ENCODE measurements at places on chromosomes 2 and 18.

DNA sequence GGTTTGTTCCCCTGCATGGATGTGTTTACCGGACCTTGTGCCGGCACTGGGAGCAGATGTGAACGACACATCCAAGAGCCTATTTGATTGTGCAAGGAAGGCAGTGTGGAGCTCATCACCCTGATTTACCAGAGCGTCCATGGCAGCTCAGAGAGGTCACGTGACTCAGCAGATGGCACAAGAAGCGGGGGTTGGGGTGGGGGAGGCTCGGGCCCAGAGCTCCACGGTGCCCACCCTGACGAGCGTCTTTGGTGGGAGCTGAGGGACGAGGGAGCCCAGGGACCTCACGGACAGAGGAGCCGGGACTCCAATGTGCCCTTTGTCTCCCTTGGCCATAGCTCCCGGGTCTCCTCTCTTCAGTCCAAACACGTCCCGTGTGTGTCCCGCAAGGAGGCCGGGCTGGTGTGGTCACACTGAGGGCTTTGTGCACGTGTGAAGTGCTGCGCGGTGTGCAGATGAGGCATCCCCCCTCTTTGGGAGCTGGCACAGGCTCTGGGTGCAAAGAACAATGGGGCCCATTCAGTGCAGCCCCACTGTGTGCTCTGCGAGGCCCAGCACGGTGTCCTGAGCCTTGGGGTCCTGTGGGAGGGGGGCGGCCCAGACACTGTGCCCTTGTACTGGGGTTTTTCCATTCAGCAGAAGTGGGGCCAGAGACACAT, 15.5 kb downstream of the KCNIP3 start:
- no peak for DNase-seq

- no peak for DNase-seq
These were observed 51.3 kb upstream of the FOSL2 start for GRCh38 chr2:28341208-28341891.

GRCh38 chr2:205959521-205959920, 126.5 kb downstream of the INO80D start:
- no peak for DNase-seq

- DNase-seq = no peak
These were observed 6.0 kb upstream of the CRYBA2 start for GRCh38 chr2:218999021-218999880.

DNA sequence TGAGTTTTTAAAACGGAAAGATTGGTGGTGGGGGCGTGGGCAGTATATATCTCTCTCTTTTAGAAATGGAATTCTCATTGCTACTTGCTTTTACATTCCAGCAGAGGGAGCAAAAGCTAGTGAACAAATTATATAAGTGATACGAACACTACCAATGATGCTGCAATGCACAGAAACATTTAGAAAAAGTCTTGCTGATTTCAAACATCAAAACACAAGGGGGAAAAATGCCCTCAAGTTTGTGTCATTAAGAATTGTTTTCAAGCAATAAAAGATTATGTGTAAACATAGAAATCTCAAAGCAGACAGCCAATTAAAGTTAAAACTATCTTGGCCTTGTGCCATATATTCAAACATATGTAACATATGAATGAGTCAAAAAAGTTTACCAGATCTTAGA, 296.3 kb upstream of the KCNJ3 start:
- DNase-seq = no peak

DNA sequence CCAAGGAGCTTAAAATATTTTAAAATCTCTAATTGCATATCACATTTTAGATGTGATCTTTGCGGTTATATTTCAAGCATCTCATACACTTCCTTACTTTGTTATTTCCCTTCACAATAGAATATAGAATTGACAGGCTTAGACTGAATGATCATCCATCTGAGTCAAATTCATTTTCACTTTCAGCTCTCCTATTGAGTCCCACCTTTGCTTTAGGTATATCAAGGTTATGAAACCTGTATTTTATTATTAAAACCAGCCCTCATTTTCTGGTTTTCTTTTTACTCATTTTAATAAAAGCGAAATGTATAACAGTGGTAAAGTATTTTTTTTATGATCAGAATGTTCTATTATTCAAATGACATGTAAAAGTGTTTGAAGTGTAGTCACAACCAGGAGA, 162.9 kb upstream of the KYNU start:
- no peak for DNase-seq

DNA sequence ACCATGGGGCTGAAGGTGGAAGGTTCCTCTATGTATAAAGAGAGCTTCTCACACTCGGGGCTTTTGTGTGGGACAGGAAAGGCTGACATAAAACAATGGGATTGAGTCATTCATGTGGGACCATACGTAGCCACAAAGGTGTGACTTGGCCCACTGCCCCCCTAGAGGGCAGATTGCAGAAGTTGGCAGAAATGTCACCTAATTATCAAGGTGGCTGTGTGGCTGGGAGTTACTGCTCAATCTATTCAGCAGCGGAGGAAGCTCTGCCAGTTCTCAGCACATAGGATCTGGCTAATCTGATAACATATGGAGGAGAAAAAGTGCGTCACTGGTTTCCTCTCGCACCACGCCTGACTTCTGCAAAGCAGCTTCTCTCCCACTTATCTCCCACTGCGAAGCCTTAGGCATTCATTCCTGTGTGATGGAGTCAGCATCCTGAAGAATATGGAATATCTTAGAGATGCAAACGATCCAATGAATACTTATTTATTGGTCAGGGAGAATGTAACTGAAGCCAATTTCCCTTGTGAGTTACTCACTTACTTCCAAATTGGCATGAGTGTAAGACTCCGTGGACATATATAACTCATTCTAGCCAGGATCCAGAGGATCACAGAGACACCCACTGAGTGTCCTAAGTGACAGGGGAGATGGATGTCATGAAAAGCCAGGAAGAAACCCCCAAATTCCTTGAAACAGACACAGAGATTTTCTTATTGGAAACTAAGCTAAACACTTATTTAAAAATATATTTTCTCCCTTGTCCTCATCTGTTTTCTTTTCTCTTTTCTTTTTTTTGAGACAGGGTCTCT, 344.8 kb downstream of the TGIF1 start:
- DNase-seq = no peak

DNA sequence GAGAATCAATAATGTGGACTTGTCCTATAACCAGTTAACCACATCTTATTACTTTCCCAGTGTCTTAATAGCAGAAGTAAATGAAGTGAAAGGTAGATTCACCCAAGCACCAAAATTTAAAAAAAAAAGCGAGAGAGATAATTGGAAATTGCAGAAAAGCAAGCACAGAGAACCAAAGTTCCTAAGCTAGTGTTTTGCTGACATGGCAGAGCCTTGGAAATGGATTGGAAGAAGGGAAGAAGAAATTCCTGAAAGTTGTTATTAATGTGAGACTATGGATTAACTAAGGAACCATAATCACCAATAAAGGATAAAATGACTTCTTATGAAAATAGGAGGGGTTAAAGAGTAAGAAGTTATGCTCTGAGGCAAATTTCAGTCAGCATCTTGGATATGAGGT, 384.4 kb downstream of the GALNT13 start:
- no peak for DNase-seq

DNA sequence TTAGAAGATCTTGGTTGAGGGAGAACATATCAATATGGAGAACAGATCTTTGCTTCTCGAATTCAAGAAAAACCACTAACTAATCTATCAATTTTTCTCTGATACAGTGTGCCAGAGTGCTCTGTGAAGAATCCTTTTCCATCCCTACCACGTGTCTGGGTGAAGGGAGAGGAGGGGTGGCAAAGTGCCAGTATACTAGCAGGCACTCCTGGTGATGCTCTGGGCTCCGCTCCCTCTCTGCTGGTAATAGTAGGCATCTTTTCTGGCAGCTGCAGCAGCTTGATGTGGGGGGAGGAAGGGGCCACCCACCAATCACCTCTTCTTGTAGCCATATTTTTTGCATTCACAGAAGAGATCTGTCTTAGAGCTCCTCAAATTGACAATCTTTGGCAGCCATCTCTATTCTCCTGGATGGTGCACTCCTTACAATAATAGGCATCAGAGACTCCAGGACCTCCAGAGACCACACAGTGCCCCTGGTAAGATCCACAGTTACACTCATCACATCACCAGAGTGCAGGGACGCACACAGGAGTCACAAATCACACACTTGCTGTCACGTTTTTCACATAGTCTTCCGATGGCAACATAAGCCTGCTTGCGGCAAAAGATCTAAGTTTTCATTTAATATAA, 15.7 kb downstream of the STK39 start:
- DNase-seq = no peak

DNA sequence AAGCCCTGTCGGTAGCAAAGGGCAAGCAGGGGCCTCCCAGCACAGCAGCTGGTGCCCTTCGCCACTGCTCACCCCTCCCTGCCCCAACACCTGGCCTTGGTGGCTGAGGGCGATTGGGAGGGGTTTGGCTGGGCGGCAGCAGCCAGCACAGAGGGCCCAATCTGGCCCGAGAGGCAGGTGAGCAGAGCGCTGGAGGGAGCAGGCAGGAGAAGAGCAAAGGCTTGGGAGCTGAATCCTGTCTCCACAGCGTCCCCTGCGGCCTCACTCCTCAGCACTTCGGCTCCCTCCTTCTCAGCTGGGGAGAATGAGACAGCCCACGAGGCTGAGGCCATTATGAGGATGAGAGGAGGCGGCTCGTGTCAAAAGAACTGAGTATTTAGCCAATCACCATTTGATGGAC, 74.9 kb upstream of the TAF1B start:
- no peak for DNase-seq

GRCh38 chr18:43092539-43092938, 22.9 kb downstream of the RIT2 start:
- no peak for DNase-seq

GRCh38 chr2:147623328-147623727, 221.5 kb upstream of the ACVR2A start:
- DNase-seq = no peak

DNA sequence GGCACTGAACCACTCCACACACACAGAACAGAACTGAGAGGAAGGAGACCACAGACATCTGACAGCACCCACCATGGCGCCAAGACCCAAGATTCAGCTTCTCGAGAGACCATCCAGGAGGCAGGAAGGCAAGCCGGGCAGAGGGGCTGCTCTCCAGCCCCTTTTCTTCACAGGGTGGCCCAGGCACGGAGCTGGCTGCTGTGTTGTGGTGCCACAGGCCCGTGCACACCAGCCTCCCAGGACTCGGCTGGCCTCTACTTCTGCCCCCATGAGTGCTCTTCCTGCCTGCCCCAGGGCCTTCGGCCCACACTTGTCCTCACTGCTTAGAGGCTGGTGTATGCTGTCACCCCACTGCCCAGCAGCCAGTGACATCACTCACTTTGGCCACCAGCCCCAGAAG, 547.6 kb upstream of the RAB6C start:
- DNase-seq = no peak

GRCh38 chr18:5463390-5463789, 80.4 kb downstream of the EPB41L3 start:
- peak; percentile 80 for DNase-seq

DNA sequence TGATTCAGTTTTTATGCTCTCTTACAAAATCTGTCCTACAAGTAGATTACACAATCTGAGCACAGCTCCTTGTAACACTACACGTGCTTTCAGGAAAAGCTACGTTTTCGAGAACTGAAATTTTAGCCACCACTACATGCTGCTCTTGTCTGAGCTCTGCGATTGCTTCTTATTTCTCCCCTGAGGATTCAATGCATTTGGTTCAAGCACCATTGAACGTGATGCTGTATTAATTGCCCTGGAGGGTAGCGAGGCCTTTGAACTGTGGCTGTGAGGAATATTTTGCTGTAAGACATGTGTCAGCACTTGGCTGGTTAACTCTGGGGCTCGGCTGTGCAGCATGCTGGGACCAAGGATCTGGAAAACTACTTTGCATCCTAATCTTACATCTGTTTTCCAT, 405.8 kb downstream of the EPHA4 start:
- no peak for DNase-seq

DNA sequence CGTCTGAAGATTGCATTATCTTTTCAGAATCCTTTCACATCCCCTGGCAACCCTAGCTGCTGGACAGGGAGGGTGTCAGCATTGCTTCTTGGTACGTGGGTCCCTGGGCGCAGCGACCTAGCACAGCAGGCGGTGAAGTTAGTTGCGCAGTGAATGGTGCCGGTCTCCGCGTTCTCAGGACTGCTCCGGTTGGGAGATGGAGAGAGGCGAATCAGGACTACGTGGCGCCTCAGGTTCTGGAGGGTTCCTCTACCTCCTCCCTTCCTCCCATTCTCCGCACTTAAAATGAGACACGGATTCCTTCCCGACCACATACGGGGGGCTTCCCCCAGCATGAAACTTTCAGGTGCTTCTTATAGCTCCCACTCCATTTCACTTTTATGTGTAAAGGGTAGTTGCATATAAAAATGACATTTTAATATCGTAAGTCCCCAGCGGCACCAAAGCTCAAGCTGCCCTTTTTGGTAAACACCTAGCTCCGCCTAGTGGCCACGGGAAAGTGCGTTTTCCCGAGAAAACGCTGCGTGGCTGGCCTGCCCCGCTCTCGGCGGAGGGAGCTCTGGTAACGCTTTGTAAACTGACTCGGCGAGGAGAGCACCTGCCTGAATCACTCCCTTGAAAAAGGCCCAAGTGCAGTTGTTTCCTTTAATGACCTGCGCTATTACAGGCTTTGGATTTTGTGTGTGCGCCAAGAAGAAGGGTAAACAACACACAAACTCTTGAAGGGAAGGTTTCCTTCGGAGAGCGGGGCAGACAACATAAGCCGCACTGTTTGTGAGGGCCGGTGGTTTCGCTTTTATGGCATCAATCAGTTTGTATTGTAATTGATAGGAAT, 32.9 kb upstream of the INHBB start:
- DNase-seq = peak; percentile 88

- no peak for DNase-seq
These were observed 385.1 kb downstream of the STK39 start for GRCh38 chr2:167862296-167862695.

GRCh38 chr18:68699043-68699442, 15.9 kb downstream of the TMX3 start:
- DNase-seq = no peak

DNA sequence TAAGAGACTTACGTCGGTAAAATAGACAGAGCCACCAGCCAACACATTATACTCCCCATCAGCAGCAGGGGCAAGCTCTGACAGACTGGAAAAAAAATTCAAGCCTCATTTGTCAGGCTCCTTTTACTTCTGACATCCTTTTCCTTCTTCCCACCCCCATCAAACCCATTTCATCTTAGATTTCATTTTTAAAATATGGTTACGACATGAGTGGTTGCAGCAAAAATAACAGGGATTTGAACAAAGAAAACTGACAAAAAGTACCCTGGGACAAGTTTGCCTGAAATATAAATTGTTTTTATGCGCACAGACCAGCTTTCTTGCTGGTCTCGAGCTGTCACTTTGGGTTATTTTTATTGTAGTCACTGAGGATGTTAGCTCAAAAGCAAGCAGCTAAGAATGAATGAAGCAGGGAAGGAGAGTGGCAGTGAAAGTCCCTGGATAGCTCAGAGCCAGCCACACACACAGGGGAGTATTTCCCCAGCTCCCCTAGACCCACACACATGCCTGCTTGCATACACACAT, 30.7 kb upstream of the LINC00305 start:
- DNase-seq = no peak

- no peak for DNase-seq
These were observed 58.0 kb downstream of the NEDD4L start for GRCh38 chr18:58102018-58102417.

GRCh38 chr2:99066075-99066958, 75.2 kb upstream of the C2orf15 start:
- DNase-seq = no peak

- no peak for DNase-seq
These were observed 295.3 kb upstream of the EPAS1 start for GRCh38 chr2:46001741-46002506.

All from aorta (tissue), 5 donors.